ENCODE measurements at places on chromosomes 6 and 20.

DNA sequence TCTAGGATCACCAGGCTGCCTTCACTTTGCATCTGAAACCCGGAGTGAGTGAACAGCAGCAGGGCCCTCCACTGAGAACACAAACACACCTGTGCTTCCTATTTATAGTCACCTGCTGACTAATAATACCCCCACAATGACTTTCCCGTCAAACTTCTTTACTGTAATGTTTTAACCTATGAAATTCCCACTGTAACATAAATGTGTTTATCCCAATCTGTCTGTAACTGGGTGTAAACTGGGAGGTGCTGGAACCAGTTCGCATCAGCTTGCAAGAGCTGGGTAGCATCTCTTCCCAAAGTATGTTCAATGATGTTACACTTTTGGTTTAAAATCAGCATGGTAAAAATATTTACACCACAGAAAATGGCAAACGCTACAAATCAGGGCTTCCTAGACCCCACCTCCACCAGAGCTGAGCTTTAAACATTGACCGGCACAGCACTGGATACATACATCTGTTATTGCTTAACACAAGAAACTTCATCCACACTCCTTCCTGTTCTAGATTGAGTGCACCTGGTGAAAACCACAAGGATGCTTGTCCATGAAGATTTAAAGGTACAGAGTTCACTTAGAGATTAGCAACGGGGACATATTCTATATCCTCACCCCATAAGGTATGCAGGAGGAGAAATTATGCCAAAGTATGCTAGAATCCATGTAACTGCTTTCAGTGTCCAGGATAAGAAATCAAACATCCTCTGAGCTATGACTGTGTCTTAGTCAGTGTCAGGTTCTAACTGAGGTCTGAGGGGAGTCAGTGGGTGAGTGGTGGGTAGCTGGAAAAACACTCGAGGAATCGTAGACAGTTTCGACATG, 79.0 kb downstream of the ALDH8A1 start:
- DNase-seq: no peak

- DNase-seq: no peak
These were observed 42.6 kb upstream of the TULP4 start for GRCh38 chr6:158269657-158270056.

GRCh38 chr6:78867020-78867369, 356 bp upstream of the IRAK1BP1 start:
- DNase-seq: peak; percentile 16

GRCh38 chr20:21656308-21657067, 49.0 kb upstream of the PAX1 start:
- no peak for DNase-seq
